Anterior cingulate cortex (tissue), 58 donors: ENCODE measurements at places on chromosomes 4 and X.
A peak's percentile ranks its signal among the peaks of the same experiment; 100 is the strongest.

- no peak for DNase-seq
Observed at GRCh38 chr4:48334900-48335384, 6.4 kb upstream of the SLAIN2 start.

- DNase-seq, result no peak
Observed at GRCh38 chr4:87669373-87669772, 19.3 kb downstream of the DMP1 start.

- DNase-seq, result no peak
Observed at GRCh38 chr4:128456171-128456570, 168.6 kb upstream of the PGRMC2 start.

- DNase-seq, result no peak
Observed at GRCh38 chrX:45775468-45775867, 574.8 kb upstream of the DIPK2B start.

DNA sequence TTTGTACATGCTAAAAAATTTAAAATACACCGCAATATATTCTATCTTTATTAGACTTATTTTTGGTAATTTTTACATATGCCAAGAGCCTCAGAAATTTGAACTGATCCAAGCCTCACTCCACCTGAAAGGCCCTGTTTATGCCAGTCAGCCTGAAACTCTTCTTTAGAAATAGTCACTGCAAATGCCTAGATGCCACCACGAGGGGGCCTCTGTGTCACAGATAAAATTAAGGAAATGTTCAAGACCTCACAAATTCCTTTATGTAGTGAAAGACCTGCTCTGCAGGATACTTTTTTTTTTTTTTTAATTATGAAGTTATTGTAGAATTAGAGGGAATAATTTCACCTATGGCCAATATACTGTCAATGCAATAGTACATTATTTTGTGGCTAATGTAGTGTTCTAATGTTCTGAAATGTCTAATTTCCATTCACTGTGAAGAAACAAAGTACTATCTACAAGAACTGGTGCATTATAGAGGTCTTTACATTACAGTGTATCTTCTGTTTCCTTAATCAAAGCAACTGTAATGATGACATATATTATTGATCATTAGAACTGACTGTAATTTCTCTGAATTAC is 69.8 kb downstream of the DTHD1 start:
- peak; percentile 67 for DNase-seq

GRCh38 chr4:76640353-76640910 is 205.4 kb downstream of the SHROOM3 start:
- no peak for DNase-seq

- DNase-seq, result no peak
Observed at GRCh38 chr4:28555866-28556265, 1695.2 kb downstream of the STIM2 start.

GRCh38 chr4:3329887-3330286 is 37.1 kb downstream of the RGS12 start:
- DNase-seq, result no peak

DNA sequence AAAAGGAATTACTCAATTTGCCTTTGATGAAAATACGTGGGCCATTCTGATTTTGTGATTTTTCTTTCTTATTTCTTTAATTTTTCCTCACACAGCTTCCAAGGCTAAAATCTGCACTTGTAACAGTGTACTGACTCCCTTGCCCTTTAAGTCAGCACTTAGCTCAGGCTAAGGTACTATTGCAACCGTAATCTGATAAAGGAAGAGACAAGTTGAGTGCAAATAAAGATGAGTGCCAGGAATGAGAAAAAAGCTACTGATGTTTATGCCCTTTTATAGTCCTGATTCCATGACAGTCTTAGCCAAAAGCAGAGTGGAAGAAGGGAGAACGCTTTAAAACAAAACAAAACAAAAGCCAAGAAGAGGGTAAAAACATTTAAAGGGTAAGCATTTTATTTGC is 6.0 kb downstream of the DMD start:
- DNase-seq, result no peak

DNA sequence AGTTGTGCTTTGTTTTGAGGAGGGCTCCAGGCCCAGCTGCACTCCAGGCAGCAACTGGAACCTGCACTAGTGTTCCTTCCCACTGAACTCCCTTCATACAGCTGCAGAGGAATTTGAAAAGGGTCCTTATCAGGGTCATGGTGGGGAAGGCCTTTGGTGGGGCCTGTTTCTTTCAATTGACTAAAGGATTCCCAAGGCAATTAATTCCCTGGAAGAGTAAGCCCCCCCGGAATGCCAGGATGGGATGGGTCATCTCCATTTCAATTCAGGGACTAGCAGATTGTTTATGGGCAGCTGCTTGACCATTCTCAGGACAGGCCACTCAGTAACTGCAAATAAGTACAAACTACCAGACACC is 45.3 kb downstream of the TSC22D3 start:
- DNase-seq, result no peak

GRCh38 chr4:118964891-118965411 is 76.3 kb downstream of the SYNPO2 start:
- no peak for DNase-seq

GRCh38 chr4:1363513-1363912 is 16.5 kb downstream of the UVSSA start:
- no peak for DNase-seq

GRCh38 chr4:16160457-16160856 is 65.8 kb downstream of the TAPT1 start:
- no peak for DNase-seq

DNA sequence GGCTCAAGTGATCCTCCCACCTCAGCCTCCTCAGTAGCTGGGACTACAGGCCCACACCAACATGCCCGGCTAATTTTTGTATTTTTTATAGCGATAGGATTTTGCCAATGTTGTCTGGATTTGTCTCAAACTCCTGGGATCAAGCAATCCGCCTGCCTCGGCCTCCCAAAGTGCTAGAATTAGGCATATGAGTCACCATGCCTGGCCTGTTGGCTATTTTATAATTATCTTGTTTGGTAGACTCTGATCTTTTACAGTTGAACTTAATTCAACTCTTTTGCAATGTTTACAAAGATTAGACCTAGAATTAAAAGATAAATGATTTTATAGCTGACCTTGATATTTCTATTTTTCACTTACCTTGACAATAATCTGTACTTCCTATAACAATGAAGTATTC is 18.0 kb downstream of the DCK start:
- no peak for DNase-seq

DNA sequence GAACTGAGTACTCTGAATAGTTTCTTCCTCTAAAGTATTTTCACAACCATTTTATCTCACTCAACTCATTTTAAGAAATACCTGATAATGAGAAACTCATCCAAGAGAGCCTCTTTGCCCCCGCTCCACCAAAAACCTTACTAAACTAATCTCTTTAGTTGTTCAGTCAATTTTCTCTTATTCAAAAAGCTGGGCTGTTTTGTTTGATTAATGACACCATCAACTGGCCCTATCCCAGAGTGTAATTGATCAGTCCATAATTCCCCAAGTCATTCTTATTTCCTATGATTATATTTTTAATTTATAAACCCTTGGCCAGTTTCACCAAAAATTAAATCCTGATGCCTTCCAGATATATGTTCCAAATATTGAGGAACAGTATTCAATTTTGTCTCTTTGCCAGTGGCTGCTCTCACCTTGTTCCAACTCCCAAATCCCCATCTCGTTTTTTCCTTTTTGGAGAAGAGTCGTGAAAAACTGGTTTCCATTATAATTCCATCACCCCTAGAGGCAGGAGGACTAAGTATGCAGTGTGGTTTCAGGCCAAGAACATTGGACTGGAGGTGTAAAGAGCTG is 10.4 kb downstream of the LIMCH1 start:
- DNase-seq, result no peak

GRCh38 chrX:88584283-88584682 is 162.7 kb upstream of the CPXCR1 start:
- no peak for DNase-seq

GRCh38 chrX:118566359-118566758 is 70.7 kb downstream of the DOCK11 start:
- no peak for DNase-seq

DNA sequence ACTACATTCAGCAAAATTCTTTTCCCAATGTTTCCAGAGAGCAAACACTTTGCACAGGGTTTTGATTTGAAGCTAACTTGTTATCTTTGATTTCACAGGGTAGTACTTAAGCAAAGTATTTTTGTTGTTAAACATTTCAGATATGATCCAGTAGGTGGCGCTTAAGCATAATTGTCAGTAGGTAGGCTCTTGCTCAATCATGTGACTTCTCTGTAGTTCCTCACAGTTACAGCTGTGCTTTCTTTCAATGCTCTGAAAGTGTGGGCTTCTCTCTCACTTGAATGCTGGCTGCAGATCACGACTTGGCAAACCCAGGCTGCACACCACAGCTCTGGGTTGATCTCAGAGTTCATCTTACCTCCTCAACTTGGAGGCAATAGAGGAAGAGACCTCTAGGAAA is 1016.5 kb downstream of the SH3BGRL start:
- no peak for DNase-seq

- DNase-seq, result no peak
Observed at GRCh38 chr4:46389301-46389775, 590 bp downstream of the GABRA2 start.

- DNase-seq, result no peak
Observed at GRCh38 chr4:146072376-146072775, 103.1 kb upstream of the LSM6 start.

GRCh38 chrX:56382278-56382677 is 150.1 kb downstream of the KLF8 start:
- DNase-seq, result no peak

DNA sequence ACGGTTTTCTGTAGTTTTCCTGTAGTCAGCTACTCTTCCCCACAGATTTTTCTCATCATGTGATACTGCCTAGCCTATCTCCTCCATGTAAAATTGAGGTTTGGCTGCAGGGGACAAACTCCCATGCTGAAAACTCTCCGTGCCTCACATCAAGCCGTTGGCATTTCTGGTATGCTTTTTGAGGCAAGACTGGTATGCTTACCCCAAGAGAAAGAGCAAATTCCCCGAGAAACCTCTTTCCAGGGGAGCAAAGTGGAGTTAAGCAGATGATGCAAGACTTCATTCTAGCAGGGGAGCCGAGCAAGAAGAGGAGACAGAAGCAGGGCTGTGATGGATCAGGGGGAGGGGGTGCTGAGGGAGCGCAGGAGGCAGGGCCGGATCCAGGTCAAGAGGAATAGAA is 4.8 kb downstream of the SOWAHD start:
- no peak for DNase-seq

DNA sequence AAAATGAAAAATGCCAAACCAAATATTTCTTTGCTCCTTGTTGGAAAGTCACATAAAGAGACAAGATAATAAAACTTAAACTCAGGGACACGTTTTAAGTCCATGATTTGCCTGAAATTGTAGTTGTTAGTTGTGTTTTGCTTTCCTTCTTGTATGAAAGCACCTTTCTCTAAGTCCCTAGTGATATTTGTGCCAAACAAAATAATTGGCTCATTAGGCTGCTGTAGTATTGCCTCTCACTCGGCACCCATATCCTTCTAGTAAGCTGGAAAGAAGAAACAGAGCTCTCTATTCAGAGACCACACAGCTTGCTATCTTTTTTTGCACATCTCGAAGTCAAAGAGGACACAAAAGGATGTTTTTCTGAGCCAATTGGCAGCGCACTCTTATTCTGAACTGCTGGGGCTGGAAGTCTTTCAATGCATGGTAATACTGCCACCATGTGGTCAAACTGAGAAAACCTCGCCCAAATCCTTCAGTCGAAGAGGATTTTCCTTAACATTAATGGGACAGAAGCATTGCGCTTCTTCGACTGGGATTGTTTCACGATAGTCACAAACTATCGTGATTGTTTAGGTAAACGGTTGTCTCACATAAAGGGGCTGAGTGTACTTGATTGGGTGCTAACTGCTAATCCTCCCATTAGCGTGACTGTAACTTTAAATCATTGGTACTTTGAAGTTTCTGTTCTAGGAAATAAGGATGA is 571.9 kb upstream of the LCORL start:
- peak; percentile 27 for DNase-seq

GRCh38 chr4:149795256-149795655 is 20.4 kb downstream of the IQCM start:
- no peak for DNase-seq

GRCh38 chr4:138864961-138865720 is 150.4 kb upstream of the NOCT start:
- no peak for DNase-seq

- DNase-seq, result no peak
Observed at GRCh38 chr4:155787113-155787710, 28.4 kb downstream of the GUCY1B1 start.

GRCh38 chr4:9870165-9870790 is 88.8 kb downstream of the DRD5 start:
- DNase-seq, result no peak

DNA sequence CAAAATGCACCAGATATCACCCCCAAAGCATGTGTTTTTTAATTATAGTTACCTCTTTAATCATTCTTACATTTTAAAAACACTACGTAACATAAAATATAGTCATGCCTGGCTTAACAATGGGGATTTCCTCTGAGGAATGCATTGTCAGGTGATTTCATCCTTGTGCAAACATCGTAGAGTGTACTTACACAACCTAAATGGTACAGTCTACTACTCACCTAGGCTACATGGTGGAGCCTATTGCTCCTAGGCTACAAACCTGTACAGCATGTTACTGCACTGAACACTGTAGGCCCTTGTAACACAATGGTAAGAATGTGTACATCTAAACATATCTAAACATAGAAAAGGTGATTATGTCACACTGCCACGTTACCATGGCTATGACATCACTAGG is 208.6 kb downstream of the SPOCK3 start:
- DNase-seq, result no peak

DNA sequence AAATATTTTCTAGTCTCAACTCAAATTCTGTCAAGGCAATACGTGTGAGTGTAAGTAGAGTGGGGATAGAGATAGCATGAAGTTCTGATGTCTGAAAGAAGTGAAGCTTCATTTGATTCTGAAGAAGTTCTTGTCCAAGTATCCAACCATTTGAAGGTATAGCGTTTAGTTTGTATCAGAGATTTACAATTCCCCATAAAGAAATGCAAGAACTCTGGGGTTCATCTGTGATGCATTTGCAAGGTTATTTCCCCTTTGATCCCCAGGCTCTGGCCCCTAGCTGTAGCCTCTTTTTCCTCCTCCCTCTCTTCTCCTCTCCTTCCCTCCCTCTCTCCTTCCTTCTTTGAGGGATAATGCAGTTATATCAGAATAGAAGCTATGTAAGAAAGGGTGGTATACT is 7.8 kb downstream of the FGA start:
- no peak for DNase-seq
